ENCODE measurements at places on chromosomes 2 and 18.

DNA sequence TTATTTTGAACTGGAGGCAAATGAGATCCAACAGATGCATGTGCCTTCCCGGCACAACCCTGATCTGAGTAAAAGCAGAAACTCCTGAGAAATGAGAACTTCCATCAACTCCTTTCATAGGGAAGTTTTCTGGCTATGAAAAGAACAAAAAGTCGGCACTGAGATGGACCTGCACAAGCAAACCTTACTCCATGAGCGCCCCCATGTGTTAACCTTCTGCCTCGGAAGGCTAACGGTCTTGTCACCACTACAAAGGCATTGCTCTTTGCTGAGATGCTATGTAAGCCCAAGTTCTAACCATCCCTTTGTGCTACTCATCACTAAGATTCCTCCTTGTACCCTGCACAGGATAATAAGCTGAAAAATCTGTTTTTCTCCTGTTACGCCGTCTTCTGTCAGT is 57.3 kb upstream of the SULT1C3 start:
- peak; percentile 46 for DNase-seq

DNA sequence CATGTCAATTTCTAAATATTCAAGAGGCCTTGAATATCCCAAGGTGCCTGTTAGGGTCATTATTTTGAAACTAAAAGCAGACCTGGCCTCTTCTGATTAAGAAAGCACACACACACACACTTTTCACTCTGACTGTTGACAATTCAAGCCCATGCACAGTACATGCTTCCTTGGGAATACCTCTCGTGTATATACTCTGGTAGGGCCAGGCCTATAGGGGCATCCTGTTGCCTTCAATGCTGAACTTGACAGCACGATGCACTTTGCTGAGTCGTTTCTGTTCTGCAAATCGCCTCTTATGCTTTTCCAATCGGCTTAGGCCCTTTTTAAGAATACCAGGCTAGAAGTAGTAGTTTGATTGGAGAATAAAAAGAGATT is 40.6 kb downstream of the IWS1 start:
- DNase-seq: no peak

DNA sequence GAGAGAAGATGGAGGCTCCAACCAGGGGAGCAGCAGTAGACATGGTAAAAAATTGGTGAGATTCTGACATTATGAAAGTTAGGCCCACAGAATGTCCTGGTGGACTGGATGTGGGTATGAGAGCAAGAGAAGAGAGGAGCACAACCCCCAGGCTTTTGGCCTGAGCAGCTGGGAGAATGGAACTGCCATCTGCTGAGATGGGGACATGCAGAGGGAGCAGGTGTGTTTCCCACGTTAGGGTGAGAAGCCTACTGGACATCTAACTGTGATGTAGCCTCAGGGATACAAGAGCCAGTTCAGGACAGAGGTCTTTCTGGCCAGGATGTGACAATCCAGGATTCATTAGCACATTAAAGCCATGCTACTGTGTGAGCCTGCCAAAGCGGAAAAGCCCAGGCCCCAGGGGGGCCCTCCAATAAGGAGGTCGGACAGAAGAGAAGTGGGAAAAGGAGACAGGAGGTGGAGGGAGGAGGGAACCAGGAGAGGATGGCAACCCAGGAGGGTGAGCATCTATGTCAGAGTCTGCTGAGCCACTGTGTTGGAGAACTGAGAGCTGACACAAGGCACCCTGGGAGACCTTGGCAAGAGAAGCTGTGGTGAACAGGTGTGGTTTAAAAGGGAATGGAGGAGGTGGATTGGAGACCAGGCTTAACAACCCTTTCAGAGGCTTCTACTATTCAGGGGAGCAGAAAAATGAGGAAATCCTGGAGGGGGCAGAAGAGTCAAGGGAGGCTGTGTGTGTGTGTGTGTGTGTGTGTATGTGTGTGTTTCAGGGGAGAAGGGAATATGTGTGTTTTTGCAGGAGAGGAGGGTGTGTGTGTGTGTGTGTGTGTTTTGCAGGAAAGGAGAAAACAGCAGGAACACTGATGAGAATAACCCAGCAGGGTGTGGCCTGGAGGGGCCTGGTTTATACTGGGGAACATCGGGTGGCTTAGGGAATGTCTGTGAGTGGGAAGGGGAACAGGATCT is 10.5 kb downstream of the CYB5A start:
- DNase-seq: no peak

DNA sequence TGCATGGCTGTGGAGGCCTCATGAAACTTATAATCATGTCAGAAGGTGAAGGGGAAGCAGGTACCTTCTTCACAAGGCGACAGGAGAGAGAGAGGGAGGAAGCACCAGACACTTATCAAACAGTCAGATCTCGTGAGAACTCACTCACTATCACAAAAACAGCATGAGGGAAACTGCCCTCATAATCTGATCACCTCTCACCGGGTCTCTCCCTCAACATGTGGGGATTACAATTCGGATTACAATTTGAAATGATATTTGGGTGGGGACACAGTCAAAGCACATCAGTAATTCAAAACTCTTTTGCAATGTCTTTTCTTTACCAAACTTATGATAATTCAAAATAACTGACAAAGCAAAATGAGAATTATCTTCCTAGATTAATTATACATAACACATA is 8.5 kb upstream of the CCDC68 start:
- no peak for DNase-seq

DNA sequence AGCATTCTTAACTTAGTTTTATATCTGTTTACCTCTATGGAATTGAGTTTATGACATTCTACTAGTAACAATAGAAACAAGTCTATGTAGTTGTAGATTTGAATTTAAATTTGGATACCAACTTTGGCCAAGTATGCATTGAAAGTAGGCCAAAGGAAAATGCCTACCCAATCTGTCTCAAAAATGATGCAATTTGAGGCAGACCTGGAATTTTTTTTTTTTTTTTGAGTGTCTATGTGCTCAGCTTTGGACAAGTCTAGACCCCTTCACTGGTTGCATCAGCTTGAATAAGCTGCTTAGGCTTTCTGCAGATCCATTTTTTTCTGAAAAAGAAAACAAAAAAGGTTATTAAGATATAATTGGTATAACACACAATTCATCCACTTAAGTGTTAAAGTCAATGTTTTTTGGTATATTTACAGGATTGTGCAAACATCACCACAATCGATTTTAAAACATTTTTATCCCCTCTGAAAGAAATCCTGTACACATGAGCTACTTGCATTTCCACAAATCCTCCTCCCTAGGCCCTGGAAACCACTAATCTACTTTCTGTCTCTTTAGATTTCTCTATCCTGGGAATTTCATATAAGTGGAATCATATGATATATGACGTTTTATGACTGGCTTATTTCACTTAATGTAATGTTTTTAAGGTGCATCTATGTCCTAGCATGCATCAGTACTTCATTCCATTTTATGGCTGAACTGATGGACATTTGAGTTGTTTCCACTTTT is 185.1 kb upstream of the CCDC68 start:
- no peak for DNase-seq

GRCh38 chr18:33097126-33097525 is 324.3 kb upstream of the KLHL14 start:
- no peak for DNase-seq

DNA sequence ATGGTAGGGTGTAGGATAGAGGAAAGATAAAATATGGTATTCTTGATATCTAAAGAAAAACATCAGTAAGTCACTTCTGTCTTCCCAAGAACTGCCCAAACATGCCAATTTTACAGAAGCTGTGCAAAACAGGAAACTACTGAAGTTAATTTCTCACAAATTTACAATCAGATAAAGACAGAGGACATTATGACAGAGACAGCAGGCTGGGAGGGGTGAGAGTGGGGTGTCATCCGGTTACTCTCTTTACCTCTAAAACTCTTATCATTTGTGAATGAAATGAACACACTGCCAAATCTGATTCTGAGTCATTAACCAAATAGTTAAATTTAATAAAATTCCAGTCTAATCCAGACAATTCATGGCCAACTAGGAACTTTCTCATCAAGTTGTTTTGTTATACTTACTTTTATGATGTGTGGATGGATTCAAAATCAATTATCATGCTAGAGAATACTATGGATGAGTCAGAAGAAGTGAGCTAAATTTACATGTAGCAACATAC is 323.2 kb upstream of the MEX3C start:
- peak; percentile 48 for DNase-seq

GRCh38 chr2:120208381-120209353 is 14.5 kb downstream of the TMEM185B start:
- no peak for DNase-seq

- no peak for DNase-seq
Observed at GRCh38 chr2:125684256-125684655, 971.7 kb upstream of the GYPC start.

DNA sequence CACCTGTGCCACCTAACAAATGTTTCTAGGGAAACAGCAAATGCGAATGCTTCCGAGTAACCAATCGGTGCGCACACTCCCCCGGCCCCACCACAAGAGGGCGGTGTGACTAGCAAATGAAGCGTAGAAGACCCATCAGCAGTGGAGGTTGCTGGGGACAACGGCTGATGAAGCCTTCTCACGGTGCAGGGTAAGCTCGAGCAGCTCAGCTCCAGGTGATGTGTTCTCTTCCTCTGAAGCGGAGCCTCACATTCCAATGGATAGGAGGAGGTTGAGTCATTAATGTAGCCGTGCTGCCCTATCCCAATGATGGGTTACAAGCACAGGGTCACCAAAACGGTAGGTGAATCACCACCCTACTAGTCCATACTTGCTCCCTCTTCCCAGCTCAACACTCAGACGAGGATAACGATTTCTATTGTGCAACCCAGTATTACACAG is 127.6 kb upstream of the TWIST2 start:
- peak; percentile 32 for DNase-seq

GRCh38 chr18:76099931-76100457 is 395.0 kb downstream of the ZNF516 start:
- DNase-seq: no peak

DNA sequence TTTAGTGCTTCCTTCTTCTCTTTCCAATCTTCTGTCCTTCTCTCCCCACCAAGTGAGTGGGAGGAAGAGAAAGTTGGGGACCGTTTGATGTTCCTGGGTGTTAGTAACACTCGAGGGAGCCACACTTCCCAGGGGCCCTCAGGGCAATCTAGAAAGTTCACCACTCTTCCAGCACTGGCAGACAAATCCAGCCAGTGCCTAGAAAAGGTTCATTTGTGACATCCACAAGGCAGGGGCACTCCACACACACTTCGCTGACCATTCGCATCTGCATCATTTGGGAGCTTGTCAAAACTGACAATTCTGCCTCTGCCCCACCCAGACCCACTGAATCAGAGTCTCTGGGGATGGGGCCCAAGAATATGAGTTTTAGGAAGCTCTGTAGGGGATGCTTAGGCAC is 86.8 kb upstream of the ST3GAL5 start:
- DNase-seq: no peak

DNA sequence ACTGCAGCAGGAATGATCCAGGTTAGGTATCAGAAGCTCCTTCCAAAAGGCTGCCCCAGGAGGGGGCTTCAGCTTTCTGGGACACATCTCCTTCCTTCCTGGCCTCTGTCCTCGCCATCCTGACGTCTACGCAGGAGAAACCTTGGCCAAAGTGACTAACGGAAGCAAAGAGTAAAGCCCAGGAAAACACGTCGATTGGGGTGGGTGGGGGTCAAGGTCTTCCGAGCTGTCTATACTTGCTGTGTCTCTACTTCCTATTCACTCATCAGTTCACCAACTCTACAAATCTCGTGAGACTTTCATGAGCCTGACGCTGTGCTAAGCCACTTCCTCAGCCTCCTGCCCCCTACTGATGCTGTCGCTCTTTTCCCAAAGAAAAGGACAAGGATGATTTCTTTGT is 212.6 kb downstream of the TNS1 start:
- peak; percentile 60 for DNase-seq

DNA sequence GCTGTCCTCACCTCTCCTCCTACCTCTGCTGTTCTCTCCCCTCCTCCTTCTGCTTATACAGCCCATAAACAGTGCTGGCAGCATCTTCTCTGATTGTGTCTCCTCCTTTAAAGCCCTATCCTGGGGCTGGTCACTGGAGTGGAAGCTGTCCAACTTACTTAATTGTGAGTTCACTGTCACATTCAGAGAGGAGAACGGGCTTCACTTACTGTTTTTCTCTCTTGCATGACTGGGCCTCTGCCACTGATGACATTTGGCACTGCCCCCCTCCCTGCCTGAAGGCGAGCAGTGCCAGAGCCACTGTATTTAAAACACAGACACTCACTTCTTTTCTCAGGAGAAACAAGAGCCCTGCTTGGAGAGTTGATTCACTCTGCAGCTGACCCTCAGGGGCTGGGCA is 12.3 kb downstream of the GAD1 start:
- no peak for DNase-seq

- DNase-seq: no peak
Observed at GRCh38 chr2:17804358-17804757, 11.9 kb upstream of the MSGN1 start.

DNA sequence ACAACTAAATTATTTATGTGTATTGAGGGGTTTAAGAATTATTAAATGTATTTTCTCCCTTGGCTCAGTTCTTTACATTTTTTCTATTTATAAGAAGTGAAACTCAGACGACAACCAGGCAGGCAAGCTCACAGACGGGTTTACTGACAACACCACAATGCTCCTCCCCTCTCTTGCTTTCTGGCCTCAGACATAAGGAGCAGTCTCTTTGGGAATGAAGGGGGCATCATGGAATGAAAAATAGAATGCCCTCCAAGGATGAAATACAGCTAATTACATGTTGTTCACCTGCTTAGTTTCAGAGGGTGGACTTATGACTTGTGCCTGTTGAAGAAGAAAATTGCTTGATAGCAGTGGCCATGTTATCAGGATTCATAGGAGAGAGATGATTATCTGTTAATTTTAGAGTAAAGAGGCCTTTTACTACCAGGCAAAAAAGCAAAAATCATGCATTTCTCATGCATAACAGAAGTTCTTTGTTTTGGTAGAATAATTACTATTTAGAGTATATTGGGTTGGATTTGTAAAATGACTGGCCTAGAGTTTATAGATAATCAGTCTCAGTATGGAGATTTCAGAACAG is 172.1 kb upstream of the LRRTM1 start:
- DNase-seq: no peak

GRCh38 chr2:160613466-160614153 is 120.0 kb upstream of the RBMS1 start:
- DNase-seq: no peak

DNA sequence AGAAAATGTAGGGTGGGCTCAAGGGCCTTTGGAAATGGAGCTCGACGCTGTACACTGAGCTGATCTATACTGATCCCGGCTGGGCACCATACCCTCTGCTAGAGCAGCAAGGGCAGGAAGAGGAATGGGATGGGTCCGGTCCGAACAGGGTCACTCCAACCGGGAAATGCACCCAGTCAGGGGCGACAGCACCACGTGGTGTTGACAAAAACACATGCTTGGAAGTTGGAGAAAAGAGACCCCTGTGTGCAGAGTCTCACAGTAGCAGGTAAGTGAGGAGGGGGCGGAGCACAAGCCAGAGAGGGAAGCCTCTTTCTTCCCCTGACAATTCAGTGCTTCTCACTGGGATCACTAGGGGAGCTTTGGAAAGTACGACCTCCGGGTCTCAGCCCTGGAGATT is 84.1 kb upstream of the ASB18 start:
- DNase-seq: no peak

GRCh38 chr18:45976566-45976965 is 9.4 kb upstream of the EPG5 start:
- peak; percentile 42 for DNase-seq
